Neuronal stem cell (in vitro differentiated cells): ENCODE measurements at places on chromosomes 4 and X.

DNA sequence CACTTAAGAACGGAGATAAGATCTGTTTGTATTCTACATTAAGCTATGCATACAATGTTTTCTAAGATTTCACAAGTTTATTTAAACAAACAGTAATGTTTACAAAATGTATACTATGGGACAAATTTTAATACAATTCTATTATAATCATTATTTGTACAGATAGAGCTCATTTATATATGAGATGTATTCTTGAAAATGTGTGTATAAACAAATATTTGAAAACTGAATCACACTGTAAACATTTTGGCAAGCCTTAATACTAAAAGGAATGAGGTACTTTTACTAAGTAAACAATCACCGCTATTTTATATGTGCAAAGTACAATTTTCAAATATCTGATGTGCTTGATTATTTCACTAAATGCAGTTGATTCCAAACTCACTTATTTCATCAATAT lies 119.2 kb upstream of the MAB21L2 start:
- no peak for DNase-seq

GRCh38 chr4:75992462-75992861 lies 1.7 kb upstream of the SDAD1 start:
- no peak for DNase-seq

DNA sequence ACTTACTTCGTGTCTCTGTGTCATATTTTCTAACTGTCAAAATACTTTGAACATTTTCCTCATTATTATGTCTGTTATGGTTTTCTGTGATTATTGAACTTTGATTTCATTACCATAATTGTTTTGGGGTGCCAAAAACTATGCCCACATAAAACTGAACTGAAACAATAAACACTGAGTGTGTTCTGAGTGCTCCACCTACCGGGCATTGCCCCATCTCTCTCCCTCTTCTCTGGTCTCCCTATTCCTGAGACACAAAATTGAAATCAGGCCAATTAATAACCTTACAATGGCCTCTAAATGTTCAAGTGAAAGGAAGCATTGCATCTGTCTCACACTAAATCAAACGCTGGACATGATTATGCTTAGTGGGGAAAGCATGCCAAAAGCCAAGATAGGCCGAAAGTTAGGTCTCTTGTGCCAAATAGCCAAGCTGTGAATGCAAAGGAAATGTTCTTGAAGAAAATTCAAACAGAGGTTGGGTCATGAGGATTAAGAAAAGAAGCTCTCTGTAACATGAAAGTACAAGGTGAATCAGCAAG lies 972.3 kb downstream of the PCDH7 start:
- DNase-seq = no peak

- DNase-seq = no peak
Measured at GRCh38 chr4:52091801-52092200, 40.7 kb downstream of the SPATA18 start.

GRCh38 chr4:11232015-11232414 lies 196.7 kb downstream of the HS3ST1 start:
- no peak for DNase-seq

DNA sequence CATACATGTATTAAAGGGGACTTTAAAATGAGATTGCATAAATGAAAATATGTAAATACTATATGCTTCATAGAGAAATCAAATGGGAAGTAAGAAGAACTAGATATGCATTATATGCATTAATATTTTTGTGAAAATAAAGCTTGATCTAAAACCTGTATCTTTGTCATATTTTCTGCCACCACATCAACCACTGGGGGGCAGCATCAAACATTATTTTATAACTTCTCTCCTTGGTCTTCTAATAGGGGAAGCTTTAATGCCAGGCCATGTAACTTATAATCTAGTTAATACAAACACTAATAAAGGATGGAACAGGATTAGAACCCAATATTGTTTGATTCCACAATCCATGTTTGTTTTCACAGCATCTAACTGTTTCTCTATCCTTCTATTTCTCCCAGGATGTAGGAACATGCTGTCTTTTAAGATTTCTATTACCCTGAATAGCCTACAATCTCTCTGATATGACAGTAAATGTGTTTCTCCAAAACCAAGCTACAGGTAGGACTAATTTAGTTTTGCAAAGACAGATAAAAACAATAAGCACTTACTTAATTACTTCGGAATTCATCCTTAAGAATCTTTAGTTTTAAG lies 10.0 kb downstream of the QRFPR start:
- peak; percentile 9 for DNase-seq

- DNase-seq = no peak
Measured at GRCh38 chr4:11151500-11151899, 277.2 kb downstream of the HS3ST1 start.

GRCh38 chr4:55218041-55218440 lies 92.6 kb upstream of the KDR start:
- no peak for DNase-seq

- DNase-seq = no peak
Measured at GRCh38 chrX:19256986-19257385, 86.7 kb upstream of the PDHA1 start.

DNA sequence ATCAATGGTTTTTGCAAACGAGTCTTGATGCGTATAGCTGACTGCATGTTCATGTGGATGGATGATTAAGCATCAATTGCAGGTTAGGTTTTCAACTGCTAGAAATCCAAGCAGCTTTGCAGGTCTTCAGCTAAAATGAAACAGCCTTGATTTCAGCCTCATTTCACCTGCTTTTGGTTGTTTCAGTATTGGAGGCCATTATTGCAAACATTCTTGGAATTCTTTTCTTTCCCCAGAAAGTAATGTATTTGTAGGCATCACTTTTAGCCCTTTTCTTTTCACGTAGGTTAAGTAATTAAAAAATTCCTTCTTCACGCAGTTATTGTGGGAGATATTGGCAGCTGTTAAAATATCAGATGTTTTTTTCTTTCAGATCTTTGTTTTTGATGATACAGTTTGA lies 8.8 kb downstream of the ZAR1 start:
- DNase-seq = no peak

- DNase-seq = no peak
Measured at GRCh38 chr4:8165374-8165896, 6.8 kb upstream of the ABLIM2 start.
